Motor neuron (in vitro differentiated cells): ENCODE measurements at places on chromosomes 6 and 20.

DNA sequence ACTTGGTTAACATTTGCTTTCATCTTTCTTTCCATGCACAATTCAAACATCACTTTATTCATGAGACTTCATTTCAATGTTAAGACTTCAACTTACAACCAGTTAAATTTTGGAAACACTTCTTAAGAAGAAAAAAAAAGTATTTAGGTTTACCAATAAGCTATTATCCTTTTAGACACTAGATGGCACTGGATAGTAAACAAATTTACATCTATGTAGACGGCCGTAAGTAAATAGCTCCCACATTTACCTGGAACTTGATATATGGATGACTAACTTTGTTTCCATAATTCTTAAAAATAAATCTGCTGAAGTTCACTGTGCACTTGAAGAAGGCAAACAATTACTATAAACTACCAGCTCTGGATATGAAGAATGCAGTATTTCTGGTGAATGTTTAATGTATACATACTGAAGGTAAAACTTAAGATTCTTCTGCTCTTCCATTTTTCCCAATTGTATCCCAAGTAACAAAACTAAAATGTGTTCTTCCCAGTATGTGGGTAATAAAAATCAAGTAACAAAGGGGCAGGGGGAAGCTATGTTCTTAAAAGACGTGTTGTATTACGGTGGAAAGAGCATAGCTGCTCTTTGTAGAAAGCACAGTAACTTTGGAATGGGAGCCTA, 130.6 kb upstream of the C6orf118 start:
- peak; percentile 39 for ATAC-seq

DNA sequence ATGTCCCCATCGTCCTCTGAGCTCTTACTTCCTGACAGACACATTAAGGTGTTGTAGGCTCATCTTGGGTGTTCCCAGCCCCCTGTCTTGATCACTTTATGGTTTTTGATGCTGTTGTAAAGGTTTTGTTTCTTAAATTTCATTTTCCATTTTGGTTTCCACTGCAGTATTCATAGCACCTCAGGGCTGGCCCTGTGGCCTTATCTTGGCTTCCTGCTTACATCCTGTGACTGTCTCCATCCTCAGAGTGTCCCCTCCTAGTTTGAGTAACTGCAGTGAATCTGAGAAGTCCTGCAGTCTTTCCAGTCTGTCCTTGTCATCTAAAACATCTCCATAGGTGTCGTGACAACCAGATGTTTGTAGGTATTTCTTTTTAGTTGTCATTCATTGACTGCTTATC, 50.9 kb downstream of the JARID2 start:
- no peak for ATAC-seq

- peak; percentile 74 for ATAC-seq
These were observed 5.9 kb downstream of the RPS6KA2 start for GRCh38 chr6:166621114-166621540.

- ATAC-seq: peak; percentile 41
These were observed 25.0 kb upstream of the RNF144B start for GRCh38 chr6:18362058-18362561.

DNA sequence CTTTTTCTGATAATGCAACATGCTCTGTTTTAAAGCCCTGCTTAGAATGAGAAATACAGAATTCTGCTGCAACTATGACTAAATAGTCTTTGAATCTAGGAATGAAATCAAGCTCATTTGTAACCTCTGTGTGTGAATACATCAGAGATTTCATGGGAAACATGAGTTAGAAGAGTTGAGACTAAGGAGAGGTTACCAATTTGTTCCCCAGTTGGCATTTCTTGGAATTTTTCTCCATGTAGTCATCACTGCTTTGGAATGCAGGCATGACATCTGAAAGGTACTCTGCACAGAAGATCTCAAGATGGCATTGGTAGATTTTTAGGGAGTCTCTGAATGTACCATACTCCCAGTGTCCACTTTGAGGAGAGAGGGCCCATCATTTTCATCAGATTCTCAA, 237.2 kb downstream of the TFAP2A start:
- ATAC-seq: no peak

- ATAC-seq: no peak
These were observed 208.6 kb downstream of the UST start for GRCh38 chr6:148955441-148955840.

GRCh38 chr20:49724408-49725223, 10.9 kb upstream of the B4GALT5 start:
- ATAC-seq: peak; percentile 97

DNA sequence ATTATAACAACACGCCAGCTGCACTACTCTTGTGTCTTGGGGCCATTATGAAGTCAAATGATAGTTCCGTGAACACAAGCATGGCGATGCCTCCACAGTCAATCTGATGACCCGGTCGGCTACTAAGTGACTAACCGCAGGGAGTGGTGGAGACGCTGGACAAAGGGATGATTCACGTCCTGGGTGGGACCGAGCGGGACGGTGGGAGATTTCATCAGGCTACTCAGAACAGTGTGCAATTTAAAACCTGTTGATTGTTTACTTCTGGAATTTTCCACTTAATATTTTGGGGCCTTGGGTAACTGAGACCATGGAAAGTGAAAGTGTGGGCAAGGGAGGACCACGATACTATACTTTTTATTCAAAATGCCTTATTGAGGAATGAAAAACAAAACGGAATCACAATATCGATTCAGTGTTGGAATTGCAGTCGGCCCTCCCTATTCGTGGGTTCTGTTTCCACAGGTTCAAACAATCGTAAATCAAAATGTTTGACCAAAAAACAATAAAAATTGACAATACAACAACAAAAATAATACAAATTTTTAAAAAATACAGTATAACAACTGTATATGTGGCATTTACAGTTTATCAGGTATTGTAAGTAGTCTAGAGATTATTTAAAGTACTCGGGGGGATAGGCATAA, 66.5 kb downstream of the MYLK4 start:
- ATAC-seq: peak; percentile 91

GRCh38 chr6:47724300-47724699, 25.9 kb downstream of the ADGRF4 start:
- no peak for ATAC-seq

DNA sequence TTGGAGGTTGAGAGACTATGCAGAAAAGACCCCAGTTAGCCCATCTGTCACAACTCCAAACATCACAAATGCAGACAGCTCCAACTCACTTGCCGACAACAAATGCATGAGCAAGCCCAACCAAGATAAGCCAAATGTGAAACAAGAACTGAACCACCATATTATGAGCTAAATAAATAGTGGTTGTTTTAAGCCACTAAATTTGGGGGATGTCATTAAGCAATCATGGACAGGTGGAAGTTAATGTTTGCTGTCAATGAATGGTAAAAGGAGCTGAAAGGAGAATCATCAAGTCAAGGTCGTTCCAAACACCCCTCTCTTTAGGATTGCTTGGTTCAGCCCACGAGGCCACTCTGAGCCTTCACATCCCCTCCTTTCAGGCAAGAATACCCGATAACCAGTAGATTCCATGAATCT, 71.2 kb upstream of the PLCB4 start:
- peak; percentile 81 for ATAC-seq

DNA sequence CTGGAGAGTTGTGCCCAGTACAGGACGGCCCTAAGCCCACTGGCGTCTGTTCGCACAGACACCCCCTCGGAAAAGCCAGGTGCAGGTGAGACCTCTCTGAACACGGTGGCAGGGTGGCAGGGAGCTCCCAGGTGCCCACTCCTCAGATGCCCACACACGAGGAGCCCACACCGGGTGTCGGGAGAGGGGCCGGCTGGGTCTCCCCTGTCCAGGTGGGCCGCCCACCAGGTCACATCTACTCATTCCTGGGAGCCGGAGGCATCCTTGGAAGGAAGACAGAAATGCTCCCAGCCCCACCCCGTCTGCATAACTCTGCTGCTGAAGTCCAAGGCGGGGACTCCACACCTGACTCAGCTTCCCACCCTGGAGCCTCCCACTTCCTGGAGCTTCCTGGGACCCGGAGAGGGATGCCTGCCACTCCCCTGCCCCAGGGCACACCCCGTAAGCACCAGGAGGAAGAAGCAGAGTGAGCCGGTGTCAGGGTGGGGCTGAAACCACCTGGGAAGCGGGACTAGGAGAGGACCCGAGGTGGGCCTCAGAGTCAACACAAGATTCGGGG, 2.5 kb downstream of the SRMS start:
- ATAC-seq: no peak

- ATAC-seq: peak; percentile 89
These were observed 19.6 kb downstream of the SOBP start for GRCh38 chr6:107509506-107509905.

- peak; percentile 89 for ATAC-seq
These were observed 259.1 kb downstream of the HDGFL1 start for GRCh38 chr6:22828179-22829062.

- ATAC-seq: peak; percentile 52
These were observed 107.6 kb downstream of the MYLK4 start for GRCh38 chr6:2643130-2643529.

GRCh38 chr20:6489361-6490171, 277.9 kb upstream of the BMP2 start:
- no peak for ATAC-seq

DNA sequence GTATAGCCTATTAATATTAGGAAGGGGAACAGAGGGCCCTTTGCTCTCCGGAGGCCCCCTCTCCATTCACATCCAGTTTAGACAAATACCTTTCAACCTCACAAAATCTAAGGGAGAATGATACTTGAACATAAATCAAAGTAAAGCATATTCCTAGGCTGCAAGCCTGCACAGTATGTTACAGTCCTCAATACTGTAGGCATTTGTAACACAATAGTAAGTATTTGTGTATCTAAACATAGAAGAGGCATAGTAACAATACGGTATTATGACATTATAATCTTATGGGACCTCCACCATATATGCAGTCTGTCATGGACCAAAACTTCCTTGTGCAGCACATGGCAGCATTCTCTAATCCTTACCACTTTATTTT, 2.3 kb upstream of the TREM1 start:
- no peak for ATAC-seq

GRCh38 chr6:116667623-116668022, 943 bp downstream of the ZUP1 start:
- ATAC-seq: no peak

DNA sequence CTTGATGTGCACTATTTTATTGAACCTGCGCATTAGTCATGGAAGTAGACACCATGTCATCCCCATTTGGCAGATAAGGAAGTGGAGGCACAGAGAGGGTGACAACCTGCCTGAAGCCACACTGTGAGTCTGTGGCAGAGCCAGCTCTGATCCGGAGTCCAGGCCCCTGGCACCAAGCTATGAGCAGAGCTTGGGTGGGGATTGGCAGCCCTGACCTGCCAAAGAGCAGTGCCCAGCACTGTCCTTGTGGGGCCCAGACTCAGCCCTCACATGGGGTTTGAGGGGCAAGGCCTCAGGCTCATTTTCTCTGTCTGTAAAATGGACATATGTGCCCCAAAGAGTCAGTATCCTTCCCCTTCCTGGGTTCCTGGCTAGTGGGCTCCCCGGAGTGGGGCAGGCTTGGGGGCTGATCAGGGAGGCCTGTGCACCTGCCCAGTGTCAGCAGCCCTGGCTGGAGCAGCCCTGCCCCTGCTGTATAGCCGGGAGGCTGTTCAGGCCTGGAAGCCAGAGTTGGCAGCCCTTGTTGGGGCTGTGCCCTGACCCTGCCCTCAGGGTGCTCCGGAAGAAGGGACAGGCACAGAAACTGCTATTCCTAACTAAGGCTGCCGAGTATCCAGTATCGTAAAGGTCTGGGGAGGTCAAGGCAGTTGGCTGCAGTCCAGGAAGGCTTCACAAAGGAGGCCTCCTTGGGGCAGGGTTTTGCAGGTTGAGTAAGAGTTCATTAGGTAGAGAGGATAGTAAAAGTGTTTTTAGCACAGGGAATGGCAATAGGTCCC, 38.7 kb downstream of the TGM2 start:
- ATAC-seq: no peak

- ATAC-seq: no peak
These were observed 71.5 kb upstream of the HDAC2 start for GRCh38 chr6:114042267-114043016.

GRCh38 chr6:105603788-105604586, 201.1 kb upstream of the PREP start:
- peak; percentile 93 for ATAC-seq

DNA sequence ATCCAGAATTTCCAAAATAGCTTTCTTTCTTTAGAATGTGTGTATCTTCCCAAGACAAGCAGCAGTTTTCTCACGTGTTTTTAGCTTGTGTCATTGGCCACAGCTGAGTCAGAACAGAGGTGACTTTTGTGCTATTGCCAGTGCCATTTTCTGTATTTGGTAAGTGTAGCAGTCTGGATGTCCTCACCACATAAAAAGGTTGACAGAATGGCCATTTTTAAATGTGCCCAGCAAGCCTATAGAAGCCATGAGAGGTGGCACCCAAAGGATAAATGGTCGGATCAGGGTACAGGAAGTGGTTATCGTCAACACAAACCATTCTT, 269.5 kb upstream of the HSF2 start:
- ATAC-seq: no peak

GRCh38 chr6:5705252-5705651, 301.5 kb downstream of the NRN1 start:
- no peak for ATAC-seq

DNA sequence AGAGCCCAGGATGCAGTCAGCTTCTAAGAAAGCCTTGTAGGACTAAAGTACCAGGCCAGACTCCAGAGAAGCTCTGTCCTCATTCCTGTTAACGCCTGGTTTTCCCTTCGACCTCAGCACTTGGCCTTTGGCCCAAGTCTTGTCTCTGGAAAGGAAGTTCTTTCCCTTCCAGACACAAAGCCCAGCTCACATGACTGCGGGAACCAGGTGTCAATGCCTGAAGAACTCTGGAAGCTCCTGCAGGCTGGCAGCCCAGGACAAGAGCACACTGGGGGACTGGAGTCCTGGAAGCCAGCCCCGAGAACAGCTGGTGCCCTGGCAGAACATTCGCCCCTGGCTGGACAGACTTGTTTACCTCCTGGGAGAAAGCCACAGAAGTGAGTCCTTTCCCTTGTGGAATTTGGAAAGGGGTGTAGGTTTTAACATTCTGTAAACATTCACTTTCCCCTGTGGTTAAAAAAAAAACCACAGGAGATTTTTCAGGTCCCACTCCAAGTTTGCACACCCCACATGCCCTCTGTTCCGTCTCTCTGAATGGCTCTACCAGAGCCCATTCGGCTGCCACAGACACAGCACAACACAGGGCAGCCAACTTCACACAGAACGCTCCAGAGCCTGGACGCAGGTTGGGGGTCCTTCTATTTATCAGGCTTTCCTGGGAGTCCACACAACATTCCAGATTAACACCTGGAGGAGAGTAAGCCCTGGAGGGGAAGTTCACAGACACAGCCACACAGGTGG, 18.1 kb downstream of the ACSS1 start:
- ATAC-seq: no peak
